ENCODE measurements at places on chromosomes 12 and 14.

GRCh38 chr14:43706900-43707299 lies 800.2 kb downstream of the FSCB start:
- no peak for DNase-seq

DNA sequence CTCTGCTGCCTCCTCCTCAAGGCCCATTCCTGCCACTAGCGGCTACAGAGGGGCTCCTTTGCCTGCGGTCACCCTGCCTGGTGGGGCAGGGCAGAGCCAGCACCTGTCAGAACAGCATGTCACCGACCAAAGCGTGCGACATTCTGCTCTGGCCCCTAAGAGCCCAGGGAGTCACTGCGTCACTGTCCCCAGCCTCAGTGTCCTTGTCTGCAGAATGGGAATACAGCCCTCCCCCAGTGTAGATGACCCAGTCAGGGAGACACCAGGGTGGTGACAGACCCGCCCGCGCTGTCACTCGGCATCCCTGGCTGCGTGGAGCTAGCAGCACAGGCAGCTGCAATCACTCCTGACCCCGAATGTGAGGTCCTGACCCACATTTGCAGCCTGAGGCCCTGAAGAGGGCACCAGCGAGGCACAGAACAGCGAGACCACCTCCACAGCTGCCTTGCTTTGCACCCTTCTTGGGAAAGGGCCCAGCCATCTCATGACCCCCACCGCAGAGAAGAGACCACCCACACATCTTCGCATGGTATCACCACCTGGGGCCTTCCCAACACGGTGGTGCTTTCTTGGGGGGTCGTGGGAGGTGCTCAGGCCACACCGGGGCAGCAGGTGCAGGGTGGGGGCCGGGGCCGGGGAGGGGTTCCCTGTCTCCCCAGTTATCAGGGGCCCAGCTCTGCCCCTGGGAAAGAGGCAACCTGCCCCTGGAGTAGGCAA lies 2.5 kb downstream of the AHNAK2 start:
- no peak for DNase-seq

DNA sequence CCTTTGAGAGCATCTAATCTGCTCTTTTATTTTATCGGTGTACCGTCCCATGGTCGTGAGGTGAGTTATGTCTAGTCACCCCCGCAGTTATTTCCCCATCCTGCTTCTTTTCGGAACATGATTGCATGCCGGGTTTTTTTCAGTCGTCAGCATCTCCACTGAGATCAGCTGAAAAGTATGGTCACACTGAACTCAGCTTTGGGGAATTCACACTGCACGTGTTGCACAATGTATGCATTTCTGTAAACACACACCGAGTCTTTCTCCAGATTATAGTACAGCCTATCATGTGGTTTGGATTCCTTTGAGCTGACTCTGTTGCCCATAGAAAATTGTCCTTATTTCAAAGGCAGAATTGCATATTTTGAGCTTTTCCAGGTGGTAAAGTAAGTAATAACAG lies 24.6 kb downstream of the PLXNC1 start:
- DNase-seq: no peak

DNA sequence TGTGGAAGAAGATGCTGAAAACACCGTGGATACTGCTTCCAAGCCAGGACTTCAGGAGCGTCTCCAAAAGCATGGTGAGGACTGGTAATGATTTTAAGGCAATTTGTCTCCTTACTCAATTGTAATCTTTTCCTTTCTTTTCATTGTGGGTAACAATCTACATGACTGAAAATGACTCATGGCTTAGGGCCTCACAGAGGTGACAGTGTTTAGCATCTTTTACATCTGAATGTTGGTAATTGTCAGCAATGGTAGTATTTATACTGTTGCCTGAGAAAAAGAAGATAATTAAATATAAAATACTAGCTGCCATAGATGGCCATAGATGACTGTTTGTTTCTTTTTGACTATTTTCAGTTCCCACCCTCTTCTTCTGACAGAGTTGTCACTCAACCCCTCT lies 31.6 kb downstream of the TULP3 start:
- no peak for DNase-seq

Measured in vagina (tissue), 2 donors.